ENCODE measurements at places on chromosomes 11 and 22.

DNA sequence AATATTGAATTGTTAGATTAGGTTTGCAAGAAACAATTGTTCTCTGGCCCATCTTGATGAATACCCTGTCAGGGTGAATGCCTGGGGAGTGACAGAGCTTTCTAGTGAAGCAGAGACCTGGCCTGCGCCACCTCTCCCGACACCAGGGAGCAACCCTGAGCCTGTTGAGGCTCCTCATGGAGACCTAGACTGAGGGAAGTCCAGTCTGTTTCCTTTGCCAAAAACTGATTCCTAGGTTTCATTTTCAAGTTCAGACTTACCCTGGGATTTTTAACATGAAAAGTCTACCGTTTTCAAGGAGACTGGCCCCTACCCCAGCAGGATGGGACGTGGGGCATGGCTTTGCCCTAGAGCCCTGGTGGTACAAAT lies 173.7 kb upstream of the SORL1-AS1 start:
- no peak for ATAC-seq

GRCh38 chr22:28247667-28248363 lies 328.8 kb upstream of the PITPNB start:
- ATAC-seq, result peak; percentile 43

DNA sequence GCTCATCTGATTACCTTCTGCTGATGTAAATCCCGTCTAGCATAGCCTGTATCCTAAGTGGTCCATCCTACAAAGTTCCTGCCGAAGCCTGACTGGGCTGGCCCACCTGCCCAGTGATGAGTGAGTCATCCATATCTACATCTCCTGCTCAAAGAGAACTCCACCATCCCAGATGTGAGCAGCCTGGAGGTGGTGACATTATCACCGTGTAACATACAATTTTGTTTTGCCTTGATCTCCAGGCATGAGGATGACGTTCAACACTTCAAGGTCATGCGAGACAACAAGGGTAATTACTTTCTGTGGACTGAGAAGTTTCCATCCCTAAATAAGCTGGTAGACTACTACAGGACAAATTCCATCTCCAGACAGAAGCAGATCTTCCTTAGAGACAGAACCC lies 5.6 kb downstream of the TMA7B start:
- ATAC-seq, result no peak

DNA sequence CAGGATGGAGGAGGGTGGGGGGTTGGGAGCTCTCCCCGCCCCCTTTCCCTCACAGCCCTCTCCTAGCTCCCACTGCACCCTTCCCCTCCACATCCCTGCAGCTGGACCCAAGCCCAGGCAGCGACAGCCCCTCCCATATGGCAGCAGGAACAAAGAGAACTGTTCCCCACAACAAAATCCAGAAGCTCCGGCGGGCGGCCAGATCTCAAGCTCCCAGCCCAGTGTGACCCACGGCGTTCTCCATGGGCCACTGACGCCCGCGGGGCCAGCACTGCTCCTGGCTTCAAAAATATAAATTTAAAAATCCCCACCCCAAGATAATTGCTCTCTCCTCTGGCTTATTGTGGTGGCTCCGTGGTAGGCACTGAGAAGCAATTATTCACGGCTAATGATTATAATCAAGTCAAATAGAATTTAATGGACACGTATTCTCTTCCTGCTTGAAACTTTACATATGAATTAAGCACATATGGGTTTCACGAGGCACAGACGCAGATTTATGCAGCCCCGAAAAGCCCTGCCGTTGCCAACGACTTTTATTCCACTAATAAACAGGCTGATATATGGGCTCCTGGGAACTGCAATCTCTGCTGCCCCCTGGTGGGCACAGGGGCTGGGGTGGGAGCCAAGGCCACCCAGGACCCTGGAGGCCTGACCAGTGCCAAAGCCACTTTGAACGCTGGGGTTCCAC lies 17.5 kb downstream of the MACROD1 start:
- ATAC-seq, result peak; percentile 81

GRCh38 chr11:133803026-133803425 lies 42.3 kb downstream of the SPATA19 start:
- ATAC-seq, result no peak

DNA sequence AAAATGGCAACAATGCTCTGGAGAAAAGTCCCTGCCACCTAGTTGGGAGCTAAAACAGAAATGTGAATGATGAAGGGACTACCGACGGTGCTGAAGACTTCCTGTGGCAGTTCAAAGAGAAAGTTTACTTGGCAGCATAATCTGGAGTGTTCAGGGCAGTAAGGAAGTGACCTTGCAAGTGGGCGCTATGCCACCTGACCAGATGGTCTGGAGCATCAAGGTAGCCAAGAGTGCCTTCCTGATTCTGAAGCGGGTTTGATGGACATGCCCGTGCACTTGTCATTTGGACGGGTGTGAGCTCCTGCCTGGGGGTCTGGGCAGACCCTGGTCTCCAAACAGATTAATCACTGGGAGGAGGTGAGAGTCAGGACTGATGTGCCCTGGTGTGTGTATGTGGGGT lies 1.8 kb upstream of the SNX19 start:
- no peak for ATAC-seq

DNA sequence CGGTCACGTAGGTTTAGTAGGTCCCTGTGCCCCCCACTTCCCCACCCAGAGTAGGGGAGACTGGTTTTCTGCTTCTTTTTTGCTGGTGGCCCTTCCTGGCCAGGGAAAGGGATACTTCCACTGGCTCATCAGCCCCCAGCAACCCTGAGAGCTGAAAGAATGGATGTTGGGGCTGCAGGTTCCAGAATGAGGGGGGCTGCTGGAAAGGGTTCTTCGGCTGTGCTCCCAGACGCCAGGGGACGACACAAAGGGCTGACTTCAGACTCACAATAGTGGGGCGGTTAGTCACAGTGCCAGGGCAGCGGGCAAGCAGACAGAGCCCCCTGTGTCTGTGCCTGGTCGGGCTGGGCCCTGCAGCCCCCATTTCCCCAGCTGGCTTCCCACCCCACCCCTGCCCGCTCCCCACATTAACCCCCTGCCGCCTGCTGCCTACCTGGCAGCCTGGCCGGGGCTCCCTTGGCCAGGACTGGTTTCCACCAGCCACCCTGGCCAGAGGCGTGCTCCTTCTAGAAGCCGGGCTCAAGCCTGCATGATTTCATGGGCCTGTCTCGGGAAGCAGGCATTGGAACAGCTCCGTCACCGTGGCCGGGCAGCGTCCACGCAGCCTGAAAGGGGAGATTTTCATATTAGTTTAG lies 79.1 kb upstream of the WNT7B start:
- ATAC-seq, result peak; percentile 11

DNA sequence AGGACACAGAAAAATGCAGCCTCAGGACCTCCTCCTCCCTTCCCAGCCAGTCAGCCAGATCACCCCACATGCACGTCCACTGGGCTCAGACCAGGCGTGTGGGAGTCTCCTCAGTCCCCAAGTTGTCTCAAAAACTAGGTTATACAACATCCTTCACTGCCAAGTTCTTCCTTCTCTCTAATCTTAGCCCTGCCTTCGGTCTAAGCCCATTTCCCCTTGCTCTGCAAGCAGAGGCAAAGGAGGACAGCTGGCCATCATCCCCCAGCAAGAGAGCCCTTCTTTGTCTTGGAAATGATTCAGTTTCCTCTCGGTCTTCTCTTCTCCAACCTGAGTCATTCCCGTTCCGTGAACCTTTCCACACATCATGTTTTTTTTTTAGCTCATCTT lies 14.0 kb upstream of the NRGN start:
- ATAC-seq, result peak; percentile 26

DNA sequence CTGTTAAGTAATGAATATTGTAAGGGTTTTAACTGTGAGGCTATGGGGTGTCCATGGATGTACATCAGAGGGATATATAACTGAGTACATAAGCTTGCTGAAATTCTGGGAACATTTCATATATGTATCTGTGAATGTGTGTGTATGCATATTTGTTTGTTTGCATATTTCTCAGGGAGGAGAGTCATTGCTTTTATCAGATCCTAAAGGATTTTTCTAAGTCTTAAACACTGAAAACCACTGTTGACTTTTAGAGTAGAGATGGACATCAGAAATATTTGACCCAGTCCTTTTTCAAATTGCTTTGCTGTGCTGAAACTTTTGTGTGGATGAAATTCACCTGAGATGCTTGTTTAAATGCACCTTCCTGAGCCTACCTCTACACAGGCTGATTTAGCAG lies 410.6 kb downstream of the METTL15 start:
- no peak for ATAC-seq

- no peak for ATAC-seq
Measured at GRCh38 chr11:102346456-102346747, 612 bp upstream of the BIRC2 start.

Data from SK-N-SH treated with all-trans-retinoic acid at 6 μM for 48 hours (cell line).